NCI-H146 (cell line): ENCODE measurements at places on chromosomes 1 and 21.
A peak's percentile ranks its signal among the peaks of the same experiment; 100 is the strongest.

- DNase-seq = no peak
Observed at GRCh38 chr21:37939251-37939650, 23.0 kb upstream of the KCNJ6 start.

GRCh38 chr21:39673163-39673562 is 60.4 kb downstream of the B3GALT5 start:
- DNase-seq = no peak

- no peak for DNase-seq
Observed at GRCh38 chr1:90106311-90106710, 111.4 kb downstream of the ZNF326 start.

DNA sequence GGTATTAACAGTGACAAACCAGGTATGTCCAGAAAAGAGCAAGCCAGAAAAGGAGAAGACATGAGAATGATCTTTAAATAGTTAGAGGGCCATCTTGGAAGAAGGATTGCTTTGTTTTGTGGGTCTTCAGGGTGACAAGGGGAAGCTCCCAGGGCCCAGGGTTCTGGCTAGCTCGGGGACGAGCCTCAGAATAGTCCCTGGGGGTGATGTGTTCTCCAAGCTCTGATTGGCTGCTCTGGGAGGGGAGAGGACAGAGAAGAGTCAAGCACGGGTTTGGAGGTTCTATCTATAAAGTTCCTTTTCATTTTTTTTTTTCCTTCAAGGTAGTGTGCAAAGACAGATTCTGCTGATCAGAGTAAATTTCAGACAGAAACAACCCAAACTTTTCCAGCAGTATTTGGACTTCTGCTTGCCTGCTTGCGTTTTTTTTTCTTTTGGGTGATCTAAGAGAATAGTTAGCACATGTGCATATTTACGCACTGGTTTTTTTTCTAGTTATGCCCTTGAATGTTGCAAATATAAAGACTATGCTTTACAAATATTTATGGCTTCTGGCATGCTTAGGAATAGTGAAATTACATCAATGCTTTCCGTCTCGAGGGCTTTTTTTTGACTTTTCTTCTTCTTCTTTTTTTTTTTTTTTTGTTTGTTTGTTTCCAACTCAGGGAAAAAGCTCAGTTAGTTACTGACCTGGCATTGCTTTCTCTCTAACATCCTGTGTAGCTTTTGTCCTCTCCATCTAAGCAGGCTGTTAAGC is 59.7 kb downstream of the ROR1 start:
- DNase-seq = no peak

DNA sequence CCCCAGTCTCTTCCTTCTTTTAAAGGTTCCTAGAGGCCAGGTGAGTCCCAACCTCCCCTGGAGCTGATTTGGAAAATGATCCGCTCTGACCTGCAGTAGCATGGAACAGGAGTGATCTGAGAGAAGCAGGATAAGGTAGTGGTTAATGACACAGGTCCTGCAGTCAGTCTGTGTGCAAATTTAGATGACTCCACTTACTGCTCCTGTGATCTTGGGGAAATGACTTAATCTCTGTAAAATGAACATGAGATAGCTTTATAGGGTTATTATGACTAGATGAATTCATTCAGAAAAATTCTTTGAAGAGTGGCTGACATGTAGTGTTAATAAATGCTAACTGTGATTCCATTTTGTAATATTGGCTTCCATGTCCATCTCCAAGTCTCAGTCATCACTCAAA is 374.9 kb upstream of the CAMK1G start:
- DNase-seq = no peak

DNA sequence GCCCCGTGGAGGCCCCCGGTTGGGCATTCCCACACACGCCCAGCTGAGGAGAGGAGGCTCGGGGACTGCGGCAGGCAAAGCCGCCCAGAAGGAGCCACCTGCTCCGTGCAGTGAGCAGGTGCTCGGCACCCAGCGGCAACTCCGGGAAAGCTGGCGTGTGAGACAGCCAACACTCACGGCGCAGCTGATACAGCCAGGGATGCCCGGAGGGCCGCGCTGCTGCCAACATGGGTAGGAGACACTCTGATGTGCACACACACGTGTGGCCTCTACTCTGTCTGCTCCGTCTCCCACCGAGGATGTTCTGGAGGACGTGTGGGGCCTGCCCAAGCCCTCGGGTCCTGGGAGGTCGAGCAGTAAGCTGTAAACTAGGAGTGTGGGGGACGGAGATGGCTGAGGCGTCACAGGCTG is 12.9 kb downstream of the MORN1 start:
- DNase-seq = no peak

DNA sequence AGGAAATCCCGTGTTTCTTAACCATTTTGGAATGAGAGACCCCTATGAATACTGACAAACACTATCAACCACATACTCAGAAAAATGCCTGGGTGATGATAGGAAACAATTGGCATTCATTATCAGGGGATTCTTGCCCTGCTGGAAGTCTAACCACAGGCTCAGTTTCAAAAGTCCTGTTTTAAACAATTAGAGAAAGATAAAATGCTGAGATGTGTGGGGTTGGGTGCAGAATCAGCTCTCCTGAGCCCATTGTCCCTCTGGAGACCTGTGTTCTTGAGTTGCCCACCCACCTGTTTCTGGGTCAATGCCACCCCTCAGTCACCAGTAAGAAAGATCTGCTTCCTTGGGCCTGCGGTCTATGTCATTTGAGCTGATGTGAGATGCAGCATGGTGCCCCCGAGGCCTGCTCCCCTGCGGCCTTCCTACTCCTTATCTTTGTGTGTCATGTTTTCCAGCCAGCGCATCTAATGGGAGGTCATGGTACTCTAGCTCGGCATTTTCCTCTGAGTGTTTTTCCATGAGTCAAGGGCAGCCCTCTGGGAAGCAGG is 130.3 kb upstream of the PLXNA2 start:
- peak; percentile 84 for DNase-seq

DNA sequence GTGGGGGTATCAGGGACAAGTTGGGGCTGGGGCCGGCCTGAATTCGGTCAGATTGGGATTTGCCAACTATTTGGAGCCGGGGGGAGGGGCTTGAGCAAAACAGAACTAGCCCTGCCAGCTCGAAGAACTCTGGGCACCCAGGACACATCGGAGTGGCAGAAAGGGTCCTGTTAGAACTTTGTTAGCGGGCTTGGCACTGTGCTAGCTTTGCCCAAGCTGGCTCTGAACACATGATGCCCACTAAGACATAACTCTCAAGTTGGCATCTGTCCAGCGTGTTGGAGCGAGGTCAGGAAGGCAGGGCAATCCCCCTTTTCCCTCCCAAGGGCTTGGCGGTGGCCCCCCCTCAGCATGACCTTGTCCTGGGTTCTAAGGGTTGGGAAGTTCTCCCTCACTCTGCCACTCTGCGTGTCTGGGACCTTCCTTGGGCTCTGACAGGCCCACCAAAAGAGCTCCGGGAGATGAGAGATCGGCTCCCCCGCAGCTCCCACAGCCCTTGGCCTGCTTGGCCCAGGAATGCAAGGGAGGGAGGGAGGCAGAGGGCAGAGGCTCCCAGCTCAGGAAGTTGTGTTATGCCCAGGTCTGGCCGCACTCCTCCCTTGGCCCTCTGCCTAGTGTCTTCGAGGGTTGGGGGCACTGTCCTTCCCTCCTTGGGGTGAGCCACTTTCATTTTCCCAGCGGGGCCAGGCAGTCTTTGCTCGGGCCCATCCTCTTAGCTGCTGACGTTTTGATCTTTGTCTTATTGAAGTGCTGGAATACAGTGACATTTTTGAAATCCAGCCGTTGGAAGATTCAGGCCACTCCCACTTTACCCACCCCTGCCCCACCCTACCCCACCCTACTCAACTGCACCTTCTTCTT is 1.2 kb downstream of the LMNA start:
- DNase-seq = no peak

- no peak for DNase-seq
Observed at GRCh38 chr1:31345635-31346034, 27.2 kb downstream of the FABP3 start.

GRCh38 chr1:2282556-2283270 is 54.6 kb downstream of the SKI start:
- no peak for DNase-seq

- no peak for DNase-seq
Observed at GRCh38 chr1:20052386-20052785, 17.6 kb upstream of the PLA2G5 start.

GRCh38 chr1:24868016-24868875 is 61.8 kb downstream of the RUNX3 start:
- no peak for DNase-seq

- DNase-seq = peak; percentile 53
Observed at GRCh38 chr1:2587071-2587859, 688 bp downstream of the PRXL2B start.

DNA sequence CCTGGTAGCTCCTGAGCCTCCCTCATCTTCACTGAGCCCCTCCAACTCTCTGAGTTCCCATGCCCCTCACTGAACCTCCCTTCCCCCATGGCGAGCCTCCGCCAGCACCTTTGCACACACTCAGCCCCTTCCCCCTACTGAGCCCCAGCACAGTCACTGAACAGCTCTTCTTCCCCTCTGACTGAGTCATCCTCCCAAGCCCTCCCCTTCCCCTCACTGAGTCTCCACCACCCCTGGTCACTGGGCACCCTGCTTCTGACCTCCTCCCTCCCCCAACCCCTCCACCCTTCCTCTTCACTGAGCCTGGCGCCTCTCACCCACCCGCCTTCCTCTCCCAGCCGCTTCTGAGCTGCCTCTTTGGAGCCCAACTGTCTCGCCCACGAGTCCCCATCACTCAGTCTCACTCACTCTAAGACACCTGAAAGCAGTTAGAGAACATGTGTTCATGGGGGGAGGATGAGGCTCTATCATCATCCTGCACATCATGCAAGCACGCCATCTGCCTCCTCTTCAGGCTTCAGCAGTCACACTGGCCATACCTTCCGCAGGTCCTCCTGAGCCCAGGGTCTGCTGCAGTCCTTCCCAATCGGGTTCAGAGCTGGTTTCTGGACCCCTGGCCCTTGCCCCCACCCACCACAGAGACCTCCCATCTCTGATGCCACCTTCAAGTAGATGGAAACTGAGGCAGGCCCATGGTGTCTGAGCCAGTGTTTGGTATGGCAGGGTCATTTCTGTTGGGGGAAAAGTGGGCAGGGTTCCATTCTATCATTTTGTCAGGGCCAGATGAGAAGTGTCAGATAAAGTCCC is 2.0 kb upstream of the TRNP1 start:
- peak; percentile 21 for DNase-seq

- DNase-seq = no peak
Observed at GRCh38 chr1:55695552-55695951, 480.4 kb upstream of the USP24 start.

DNA sequence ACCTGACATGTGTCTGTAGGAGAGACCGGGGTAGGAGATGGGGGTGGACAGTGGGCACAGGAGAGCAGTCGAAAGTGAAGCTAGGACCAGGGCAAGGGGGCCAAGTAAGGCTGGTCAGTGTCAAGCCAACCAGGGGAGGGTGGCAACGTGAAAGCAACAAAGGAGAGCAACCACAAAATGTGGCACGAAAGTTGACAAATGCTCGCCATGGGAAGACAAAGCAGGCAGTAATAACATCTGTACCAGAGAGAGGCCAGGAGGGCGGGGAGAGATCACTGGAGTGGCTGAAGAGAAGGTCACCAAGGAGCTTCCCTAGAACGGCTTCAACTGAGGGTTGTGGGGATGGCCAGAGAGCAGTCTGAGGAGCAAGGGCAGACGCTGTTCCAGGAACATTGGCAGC is 17.0 kb downstream of the QSOX1 start:
- no peak for DNase-seq

- DNase-seq = no peak
Observed at GRCh38 chr1:154957091-154957657, 1.3 kb upstream of the PBXIP1 start.

GRCh38 chr1:82318921-82319320 is 518.2 kb downstream of the ADGRL2 start:
- no peak for DNase-seq

DNA sequence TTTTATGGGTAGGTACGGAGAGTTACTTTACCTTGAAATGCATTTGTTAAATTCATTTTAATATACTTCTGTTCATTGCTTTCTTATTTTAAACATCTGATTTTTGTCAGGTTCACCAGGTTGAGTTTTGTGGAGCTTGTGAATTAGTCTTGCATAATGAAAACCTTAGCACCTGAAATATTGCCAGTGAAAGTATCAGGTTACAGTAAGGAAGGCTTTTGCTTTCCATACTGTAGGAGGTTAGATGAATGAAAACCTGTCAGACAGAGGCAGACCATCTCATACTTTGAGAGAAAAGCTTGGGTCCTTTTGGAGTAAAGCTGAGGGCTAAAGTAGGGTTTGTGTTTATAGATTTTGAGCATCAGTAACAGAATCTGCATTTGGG is 34.7 kb downstream of the THRAP3 start:
- no peak for DNase-seq

DNA sequence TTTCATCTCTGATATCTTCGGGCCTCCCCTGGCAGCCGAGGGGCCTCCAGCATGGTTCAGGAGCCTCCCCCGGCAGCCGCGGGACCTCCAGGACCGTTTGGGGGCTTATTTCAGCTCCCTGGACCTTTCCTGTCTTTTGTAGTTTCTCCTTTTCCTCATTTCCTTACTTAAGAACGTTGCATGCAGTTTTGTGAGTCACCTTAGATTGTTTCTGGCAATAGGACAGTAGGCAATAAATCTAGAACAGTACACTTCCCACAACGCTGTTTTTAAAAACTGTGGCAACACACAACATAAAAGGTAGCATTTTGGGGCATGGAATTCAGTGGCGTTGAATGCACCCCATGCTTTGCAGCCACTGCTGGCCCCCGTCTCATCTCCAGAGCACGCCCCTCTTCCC is 24.4 kb downstream of the FAAP20 start:
- no peak for DNase-seq

DNA sequence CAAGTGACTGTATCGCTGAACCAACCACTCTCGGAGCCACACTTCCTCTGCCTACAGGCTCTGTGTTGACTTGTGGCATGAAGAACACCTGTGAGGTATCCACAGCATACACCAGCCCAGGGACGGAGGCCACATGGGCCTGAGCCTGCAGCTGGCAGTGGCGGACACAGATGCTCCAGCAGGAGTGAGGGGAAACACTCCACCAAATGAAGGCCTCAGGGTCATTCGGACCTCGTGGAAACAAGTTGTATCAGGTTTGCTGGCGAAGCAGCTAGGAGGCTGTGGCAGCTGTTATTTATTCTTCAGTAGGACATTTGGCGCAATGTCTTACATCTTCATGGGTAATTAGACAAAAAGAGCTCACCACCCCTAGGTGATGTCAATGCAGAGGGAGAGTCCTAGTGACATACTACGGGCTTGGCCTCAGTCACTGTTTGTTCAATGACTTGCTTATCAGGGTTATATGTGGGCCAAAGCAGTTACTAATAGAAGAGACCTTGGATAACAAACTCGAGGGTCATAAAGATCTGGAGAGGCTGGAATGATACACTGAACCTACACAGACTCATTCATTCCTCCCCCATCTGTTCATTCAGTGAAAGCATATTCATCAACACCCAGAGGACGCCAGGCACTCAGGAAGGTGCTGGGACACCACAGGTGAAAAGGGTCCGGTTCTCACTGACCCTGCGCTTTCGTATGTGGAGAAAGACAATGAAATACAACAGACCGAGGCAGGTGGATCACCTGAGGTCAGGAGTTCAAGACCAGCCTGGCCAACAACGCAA is 11.6 kb upstream of the ETS2 start:
- DNase-seq = no peak
